Stimulated activated CD4-positive, alpha-beta T cell treated with anti-CD3 and anti-CD28 coated beads, Interleukin-15, amount 100 ng/mL, for 1 hour (primary cell): ENCODE measurements at places on chromosomes 6 and 20.

DNA sequence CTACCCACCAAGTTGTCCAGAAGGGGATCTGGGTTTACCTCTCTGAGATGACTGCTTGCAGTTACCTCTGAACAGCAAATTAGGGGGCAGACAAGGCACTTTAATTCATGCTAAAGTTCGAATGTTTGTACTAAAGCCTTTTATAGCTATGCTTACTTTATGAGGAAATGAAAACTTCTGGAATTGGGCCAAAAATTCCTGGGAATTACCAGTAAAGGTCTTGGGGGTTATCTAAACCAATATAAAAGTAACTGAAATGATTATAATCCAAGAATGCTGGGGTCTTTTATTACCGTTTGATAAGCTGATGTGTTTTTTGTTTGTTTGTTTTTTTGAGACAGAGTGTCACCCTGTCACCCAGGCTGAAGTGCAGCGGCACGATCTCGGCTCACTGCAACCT is 7.9 kb upstream of the LZTS3 start:
- no peak for DNase-seq

GRCh38 chr6:160455541-160456213 is 107.5 kb downstream of the SLC22A3 start:
- DNase-seq: peak; percentile 57

DNA sequence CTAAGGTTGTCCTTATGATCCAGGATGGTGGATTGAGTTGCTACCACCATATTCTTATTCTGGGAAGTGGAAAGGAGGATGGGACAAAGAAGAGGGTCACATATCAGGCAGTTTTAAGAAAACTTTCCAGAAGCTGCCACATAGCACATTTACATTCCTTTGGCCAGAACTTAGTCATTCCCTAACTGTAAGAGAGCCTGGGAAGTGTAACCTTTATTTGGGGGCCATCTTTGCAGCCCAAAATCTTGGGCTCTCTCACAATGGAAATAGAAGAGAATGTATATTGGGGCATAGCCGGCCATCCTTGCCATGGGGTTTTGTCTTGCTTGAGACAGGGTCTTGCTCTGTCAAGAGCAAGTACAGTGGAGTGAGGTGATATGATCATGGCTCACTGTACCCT is 8.4 kb downstream of the ZNF341 start:
- DNase-seq: no peak

DNA sequence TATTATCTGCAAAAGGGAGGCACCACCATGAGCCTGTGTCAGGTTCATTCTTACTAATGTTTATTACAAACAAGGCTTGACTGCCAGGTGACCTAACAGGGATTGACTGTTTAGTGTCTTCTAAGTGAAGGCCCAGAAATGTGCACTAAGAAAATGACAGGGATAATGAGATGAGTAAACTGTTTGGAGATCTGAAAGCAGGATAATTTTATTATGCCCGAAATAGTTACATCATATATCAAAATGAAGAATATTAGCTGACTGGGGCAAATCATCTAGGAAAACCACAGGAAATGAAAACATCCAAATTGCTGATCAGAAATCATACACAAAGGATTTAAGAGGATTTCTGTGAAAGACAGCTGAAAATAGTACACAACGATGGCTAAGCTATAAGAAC is 516.7 kb downstream of the HDGFL1 start:
- no peak for DNase-seq

DNA sequence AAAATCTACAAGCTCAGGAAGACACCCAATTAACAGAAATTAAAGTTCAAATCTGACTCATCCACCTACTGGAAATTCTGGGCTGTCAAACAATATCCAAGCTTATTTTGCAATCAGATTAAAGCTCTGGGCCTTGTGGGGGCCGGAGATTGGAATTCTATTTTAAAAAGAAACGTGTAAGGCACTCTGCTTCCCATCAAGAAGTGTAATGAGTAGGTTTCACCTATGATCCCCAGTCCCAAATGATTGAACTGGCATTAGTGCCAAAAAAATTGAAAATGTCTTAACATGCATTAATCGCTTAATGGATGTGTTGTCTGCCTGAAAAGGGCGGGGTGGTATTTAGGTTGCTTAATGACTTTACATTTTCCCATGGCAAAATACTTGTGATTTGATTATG is 542.4 kb upstream of the BTBD3 start:
- DNase-seq: no peak

GRCh38 chr6:118370722-118371121 is 177.4 kb upstream of the PLN start:
- DNase-seq: no peak

DNA sequence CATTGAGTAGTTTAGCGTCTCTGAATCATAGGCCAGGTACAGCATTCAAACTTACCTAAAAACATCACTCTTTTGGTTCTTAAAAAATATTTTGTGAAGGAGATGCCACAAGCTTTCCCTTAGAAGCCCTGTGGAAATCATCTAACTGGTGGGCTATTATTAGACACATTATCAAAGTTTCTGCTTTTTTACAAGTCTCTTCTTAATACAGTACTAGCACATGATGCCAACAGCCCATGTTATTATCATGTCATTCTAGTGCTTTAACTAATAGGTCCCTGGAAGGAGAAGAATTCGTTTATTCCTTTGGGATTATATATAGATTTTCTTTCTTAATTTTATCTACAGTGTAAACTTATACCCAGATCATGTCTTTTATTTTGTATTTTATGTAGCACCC is 146.0 kb upstream of the PTPRK start:
- no peak for DNase-seq

- DNase-seq: no peak
These were observed 4.3 kb downstream of the AK9 start for GRCh38 chr6:109686566-109687265.

DNA sequence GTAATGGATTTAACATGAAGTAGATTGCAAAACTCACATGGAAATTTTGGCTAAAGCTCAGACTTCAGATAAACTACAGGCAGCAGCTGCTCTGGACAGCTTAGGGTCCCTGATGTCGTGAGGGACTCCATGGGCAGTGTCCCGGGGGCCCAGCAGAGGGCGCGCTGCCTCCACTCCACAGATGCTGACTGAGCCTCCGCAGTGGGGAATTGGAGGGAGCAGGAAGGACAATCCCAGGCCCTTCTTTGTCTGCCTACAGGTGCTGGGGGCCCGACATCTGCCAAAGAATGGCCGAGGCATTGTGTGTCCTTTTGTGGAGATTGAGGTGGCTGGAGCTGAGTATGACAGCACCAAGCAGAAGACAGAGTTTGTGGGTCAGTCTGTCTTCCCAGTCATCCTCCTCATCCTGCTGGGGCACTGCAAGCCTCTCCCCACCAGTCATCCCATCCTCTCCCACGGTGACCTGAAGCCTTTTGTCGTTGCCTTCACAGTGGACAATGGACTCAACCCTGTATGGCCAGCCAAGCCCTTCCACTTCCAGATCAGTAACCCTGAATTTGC is 35.9 kb downstream of the PLCG1 start:
- DNase-seq: peak; percentile 31

- no peak for DNase-seq
These were observed 6.2 kb downstream of the RSPO3 start for GRCh38 chr6:127124680-127125079.

- DNase-seq: no peak
These were observed 18.0 kb upstream of the CLDN20 start for GRCh38 chr6:155245831-155246230.

DNA sequence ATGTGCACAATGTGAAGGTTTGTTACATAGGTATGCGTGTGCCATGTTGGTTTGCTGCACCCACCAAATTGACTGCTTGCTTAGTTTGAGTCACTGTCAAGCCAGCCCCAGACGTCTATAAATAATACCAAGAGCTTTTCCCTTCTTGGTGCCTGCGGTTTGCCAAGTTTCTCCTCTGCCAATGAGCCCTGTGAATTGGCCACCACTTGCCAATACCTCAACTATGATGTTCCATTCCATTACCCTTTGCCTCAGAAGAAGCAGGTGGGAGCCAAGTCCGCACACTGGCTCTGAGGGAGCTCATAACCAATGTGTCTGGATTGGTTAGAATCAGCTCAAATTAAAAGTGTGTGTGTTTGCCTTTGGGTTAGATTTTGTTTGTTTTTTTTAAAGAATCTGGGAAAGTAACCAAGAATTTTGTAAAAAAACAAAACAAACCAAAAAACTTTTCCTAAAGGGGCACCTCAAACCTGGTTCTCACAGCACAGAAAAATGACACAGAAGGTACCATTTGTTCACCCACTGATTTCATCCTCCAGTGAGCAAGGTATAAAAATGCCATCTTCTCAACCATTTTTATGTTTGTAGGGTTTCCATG is 244.7 kb upstream of the PRND start:
- no peak for DNase-seq

DNA sequence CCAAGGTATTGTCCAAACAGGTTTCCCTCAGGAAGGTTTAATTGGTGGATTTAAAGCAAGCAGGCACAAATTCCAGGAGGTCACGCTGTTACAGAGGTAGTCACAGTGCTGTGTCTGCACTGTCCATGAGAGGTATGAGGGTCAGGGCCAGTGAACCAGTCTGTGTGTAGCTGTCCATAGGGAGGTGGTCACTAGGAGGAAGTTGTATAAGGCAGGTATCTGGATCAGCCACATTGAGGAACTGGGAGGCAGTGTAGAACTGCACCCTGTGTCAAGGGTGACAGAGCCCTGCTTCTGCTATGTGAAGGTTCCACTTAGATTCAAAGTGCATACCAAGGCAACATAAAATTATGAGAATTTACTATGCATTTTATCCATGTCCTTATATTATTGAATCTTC is 73.3 kb downstream of the MAP3K4 start:
- no peak for DNase-seq

- no peak for DNase-seq
These were observed 364.9 kb upstream of the IRAK1BP1 start for GRCh38 chr6:78502386-78502887.

- DNase-seq: no peak
These were observed 1001.9 kb upstream of the FLRT3 start for GRCh38 chr20:15339264-15339663.
